ENCODE measurements at places on chromosomes 3 and 15. TPM values are rescaled to one million over a fixed set of nuclear protein-coding genes. Genes with fewer than 3 reads are reported as not detected.
A peak's percentile ranks its signal among the peaks of the same experiment; 100 is the strongest.

Gene CEP63
- polyA plus RNA-seq: 6.3 TPM

Gene ATP8B4
- 0.03 TPM for polyA plus RNA-seq

Gene TRIP4
- polyA plus RNA-seq: 20.3 TPM

Gene SCG5
- polyA plus RNA-seq: 11.0 TPM

Gene SLC22A14
- polyA plus RNA-seq: 0.16 TPM

Gene ZMAT3
- polyA plus RNA-seq: 11.9 TPM

Gene FEZF2
- not detected for polyA plus RNA-seq

Gene MORC1
- not detected for polyA plus RNA-seq

- no peak for DNase-seq
These were observed 340.9 kb upstream of the NR2E3 start for GRCh38 chr15:71469413-71469812.

GRCh38 chr3:99625643-99626416 lies 12.6 kb upstream of the COL8A1 start:
- DNase-seq: no peak

DNA sequence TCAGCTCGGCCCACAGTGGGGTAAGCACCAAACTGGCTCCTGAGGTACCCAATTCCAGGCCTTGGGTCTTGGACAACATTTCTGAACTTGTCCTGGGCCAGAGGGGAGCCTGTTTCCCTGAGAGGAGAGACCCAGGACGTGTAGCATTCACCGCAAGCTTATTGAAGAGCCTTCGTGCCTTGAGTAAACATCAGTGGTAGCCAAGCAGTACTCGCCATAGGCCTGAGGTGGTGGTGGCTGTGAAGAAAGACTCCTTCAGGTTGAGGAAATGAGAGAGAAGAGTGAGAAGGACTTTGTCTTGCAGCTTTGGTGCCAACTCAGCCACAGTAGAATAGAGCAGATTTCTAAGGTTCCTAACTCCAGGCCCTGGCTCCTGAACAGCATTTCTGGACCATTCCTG lies 50.2 kb downstream of the NUDT16 start:
- DNase-seq: no peak

GRCh38 chr3:105594219-105594618 lies 227.5 kb downstream of the ALCAM start:
- no peak for DNase-seq

- DNase-seq: no peak
These were observed 120.7 kb upstream of the TOPAZ1 start for GRCh38 chr3:44120721-44121582.

GRCh38 chr3:179613807-179614206 lies 9.2 kb downstream of the NDUFB5 start:
- DNase-seq: no peak

DNA sequence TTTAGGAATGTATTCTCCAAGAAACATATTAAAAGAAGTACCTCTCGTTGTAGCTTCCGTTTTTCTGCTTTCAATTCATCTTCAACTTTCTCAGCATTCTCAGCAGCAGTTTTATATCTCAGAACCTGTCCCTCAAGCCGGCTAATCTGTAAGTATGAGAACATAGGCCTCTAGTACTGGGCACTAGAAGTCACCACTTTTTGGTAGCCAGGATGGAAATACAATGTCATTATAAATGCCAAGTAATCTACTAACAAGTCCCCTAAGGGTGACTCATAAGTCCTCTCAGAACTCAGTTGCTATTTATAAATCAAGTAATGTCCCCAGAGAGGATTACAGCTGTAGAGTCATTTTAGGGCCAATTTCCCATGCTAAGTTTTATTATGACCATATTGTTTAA lies 61.1 kb downstream of the MLH1 start:
- no peak for DNase-seq

GRCh38 chr3:87191641-87192040 lies 35.5 kb upstream of the CHMP2B start:
- DNase-seq: no peak

DNA sequence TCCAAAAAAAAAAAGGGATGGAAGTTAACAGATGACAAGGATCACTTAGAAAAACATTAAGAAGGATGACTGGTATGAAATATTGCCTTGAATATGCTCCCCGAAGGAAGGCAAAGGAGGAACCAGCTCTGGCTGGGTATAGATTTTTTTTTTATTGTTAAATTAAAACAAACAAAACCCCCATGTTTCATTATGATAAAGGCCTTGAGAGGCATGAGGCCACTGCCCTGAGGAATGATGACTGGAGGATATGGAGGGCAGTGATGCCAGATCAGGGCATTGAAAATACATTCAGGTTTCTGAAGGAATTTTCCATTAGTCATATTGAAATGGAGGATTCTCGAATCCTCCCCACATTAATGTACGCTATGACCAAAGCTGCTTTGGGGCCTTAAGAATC lies 120.9 kb downstream of the ADAMTS9 start:
- DNase-seq: no peak

DNA sequence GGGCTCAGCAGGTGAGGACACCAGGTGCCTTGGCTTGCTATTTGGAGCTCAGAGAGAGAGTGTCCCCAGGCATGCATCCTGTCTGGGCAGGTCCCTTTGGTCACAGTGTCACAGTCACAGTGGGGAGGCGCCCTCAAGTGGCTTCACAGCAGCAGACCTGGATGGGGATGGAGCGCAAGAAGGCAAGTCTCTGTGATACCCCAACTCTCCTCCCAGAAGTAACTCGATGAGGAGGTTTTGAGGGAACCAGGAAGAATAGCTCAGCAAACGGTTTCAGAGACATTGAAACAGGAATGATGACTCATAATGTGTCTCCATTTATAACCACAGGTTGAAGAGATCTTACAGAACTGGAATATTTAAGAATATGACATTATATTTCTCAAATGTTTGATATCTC lies 66.5 kb upstream of the SH3GL3 start:
- peak; percentile 64 for DNase-seq
